Right forelimb (tissue), 1 donor: ENCODE measurements at places on chromosomes 7 and 10.

- DNase-seq = no peak
Observed at GRCh38 chr10:93652857-93653256, 40.5 kb downstream of the PDE6C start.

DNA sequence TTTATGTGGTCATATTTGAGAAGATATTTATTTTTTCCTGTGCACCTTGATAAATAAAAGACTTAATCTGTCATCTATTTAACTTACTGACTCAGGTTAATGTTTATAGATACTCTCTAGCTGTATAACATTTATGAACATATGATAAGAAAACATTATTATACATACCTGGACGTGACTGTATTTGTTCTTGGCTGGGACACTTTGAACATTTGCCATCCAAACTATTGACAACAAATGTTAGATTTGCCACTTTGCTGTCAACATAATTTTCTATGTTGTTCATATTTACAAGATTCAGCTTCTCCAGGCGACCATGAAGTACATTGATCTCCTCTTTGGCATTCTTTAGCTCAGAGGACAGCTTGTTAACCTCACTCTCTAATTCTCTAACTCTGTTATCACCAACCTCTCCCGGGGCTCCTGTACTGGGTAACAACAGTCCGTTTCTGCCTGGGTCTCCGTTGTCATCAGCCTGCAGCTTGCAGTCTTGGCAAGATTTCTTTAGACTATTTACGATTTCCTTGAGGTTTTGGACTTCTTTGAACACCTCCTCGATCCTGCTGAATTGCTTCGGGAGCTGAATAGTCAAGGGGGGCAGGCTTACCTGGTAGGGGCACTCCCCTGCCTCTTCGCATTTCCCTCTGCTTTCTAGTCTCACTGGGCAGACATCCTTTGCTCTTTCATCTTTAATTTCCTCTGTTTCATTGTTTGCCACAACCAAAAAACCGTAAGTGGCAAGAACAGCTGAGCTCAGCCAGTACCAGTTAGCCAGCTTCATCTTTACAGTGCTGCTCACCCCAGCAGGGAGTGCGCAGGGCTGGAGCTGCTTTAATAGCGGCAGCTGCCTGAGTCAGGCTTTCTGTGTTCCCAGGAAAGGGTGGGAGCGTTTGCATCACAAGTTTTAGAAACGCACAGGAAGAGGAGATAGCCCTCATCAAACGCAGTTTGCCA is at the start of gene FGL2:
Gene FGL2 (minus strand): TSS at position 807 of the 954 bp plus-strand sequence. CDS start 26 bp downstream, at position 781.
- DNase-seq = peak; percentile 59

GRCh38 chr7:1175967-1176851 is 16.2 kb upstream of the ZFAND2A start:
- DNase-seq = peak; percentile 88

- DNase-seq = no peak
Observed at GRCh38 chr7:85423209-85423895, 236.5 kb upstream of the SEMA3D start.

- DNase-seq = no peak
Observed at GRCh38 chr7:1661461-1661860, 8.6 kb upstream of the ELFN1 start.

DNA sequence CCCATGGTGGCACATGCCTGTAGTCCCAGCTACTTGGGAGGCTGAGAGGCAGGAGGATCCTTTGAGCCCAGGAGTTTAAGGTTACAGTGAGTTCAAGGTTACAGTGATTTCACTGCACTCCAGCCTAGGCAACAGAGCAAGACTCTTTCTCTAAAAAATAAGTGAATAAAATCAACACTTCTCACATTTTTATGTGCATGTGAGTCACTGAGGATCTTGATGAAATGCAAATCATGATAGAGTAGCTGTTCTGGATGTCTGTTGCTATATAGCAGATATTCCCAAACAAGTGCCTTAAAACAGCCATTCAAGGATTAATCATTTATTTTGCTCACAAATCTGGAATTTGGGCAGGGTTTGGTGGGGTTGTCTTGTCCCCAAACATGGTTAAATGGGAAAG is 62.3 kb upstream of the ARHGAP12 start:
- DNase-seq = no peak

DNA sequence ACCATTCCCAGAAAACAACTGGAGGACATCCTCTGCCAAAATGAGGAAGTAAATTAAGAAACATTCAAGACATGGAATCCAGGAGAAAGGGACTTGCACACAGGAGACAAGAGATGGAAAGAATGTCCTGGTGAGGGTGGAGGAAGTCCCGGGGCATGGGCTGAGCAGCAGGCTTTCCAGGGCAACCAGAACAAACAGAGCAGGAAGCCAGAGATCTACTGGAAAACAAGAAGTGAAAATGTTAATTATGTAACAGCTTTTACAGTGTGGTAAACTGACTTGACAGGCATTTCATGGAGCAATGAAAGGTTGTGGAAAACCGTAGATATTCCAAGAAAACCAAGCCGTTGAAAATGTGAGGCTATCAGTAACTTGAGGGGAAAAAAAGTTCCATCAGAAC is 55.2 kb upstream of the ZNF746 start:
- DNase-seq = no peak

- DNase-seq = no peak
Observed at GRCh38 chr7:101420436-101420835, 57.8 kb downstream of the COL26A1 start.

DNA sequence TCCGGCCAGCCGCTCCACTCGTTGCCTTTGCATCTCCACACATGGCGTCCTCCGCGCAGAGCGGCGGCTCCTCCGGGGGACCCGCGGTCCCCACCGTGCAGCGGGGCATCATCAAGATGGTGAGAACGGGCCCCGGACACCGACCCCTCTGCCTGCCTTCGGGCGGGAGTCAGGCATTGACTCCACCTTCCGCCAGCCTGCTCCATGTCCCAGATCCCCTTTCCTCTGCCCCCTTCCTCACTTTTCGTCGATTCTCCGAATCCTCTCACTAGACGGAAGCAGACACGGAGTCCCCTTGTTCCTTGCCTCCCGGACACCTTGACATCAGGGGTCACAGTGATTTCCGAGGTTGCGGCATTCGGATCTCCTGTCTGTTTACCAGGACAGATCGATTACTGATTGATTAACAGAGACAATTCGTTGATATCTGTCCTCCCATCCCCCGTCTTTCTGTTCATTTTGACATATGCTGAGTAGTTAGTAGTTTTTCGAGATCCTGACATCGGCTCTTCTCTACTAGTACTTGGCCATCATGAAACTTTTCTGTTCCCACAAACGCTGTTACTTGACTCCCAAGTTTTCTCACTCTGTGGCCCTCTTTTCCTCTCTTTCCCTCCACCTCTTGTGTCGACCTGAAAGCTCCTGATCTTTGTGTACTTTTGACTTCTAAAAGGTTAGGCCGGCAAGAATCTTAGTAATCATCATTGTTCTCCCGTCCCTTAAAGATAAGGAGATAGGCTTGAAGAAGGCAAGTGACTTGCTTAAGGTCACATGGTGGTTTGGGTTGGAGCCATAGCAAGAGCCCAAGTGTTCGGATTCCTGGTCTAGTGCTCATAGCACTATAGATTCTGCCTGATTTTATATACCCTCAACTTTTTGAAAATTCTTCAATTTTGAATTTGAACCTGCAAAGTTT is 597 bp downstream of the SND1 start:
- DNase-seq = no peak

- no peak for DNase-seq
Observed at GRCh38 chr10:29877793-29878491, 181.4 kb downstream of the JCAD start.

GRCh38 chr7:10934292-10934691 is 39.4 kb upstream of the PHF14 start:
- no peak for DNase-seq

DNA sequence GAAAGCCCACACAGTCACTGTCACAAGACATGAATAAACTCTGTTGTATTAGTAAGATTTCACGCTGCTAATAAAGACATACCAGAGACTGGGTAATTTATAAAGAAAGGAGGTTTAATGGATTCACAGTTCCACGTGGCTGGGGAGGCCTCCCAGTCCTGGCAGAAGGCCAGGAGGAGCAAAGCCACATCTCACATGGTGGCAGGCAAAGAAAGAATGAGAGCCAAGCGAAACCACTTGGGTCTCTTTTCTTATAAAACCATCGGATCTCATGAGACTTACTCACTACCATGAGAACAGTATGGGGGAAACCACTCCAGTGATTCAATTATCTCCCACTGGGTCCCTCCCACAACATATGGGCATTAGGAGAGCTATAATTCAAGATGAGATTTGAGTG is 110.2 kb downstream of the ST8SIA6 start:
- no peak for DNase-seq

DNA sequence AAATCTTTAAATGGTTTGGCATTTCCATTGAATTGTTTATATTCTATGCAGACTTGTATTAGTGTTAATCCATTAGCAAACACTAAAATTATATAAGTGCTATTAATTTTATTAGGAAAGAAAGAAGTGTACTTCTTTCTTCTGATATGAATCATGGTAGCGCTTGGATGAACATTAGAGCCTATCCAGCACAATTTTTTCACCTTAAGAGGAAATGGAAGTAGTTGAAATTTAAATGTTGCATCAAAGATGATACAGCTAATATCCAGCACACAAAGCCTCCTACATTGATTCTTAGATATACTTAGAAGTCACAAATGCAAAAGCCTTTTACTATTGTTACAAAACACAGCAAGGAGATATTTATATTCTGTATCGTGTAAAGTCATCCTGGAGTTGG is 174.5 kb downstream of the AHR start:
- no peak for DNase-seq

DNA sequence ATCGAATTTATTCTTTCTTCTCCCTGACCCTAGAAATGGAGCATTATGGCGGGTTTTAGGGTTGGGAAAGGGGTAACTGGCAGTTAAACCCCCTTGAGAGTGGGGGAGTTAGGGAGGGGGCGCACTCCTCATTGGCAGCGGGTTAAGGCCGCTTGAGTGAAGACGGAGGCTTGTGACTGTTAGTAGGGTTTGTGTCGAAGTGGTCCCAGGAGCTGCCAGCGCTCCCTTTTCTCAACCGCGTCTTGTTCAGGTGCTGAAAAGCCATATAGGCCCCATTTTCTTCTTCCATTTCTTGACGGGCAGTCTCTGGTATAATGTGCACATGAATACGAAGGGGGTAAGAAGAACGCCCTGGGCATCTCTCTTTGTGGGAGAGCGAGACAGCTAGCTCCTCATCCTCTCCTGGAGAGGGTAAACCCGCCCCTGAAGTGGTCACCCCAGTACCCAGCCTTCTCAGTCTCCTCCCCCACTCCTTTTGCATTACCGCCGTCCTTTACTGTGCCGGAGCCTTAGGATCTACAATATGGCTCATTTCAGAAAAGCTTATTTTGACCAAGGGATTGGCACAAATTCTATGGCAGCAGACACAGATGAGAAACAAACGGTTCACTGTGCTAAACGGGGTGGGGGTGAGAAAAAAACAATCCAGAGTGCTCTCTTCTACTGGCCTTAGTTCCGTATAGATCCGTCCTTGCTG is 836 bp downstream of the KMT2E start:
- peak; percentile 71 for DNase-seq

DNA sequence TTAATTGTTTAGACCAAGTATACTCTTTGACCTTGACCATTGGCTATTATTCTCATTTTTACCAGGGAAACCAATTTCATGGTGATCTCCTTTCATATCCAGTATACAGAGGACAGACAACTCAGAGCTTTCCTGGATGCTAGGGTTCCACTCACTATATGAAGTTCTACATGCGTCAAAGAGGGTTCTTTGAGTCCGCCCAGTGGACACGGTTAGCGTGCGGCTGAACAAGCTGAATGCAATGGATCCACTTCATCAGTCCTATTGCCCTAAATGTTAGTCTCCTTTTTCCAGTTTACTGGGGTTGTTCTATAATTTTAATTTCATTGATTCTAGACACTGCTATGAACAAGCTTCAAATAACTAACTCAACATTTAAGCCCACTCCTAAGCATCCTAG is 162.4 kb upstream of the PCLO start:
- no peak for DNase-seq

DNA sequence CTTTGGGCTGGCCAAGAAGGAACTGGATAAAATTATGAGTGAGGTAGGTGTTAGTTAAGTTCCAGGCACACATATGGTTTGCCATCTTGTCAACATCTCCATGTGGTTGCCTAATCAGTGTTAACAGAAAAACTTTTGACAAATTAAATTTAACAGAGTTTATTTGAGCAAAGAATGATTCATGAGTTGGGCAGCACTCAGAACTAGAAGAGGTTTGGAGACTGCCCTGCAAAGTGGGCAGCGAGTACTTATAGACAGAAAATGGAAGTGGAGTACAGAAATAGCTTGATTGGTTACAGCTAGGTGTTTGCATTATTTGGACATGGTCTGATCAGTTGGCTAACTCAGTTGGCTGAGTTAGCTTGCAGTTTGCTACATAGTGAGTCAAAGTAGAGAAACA is 37.5 kb upstream of the AGK start:
- no peak for DNase-seq

DNA sequence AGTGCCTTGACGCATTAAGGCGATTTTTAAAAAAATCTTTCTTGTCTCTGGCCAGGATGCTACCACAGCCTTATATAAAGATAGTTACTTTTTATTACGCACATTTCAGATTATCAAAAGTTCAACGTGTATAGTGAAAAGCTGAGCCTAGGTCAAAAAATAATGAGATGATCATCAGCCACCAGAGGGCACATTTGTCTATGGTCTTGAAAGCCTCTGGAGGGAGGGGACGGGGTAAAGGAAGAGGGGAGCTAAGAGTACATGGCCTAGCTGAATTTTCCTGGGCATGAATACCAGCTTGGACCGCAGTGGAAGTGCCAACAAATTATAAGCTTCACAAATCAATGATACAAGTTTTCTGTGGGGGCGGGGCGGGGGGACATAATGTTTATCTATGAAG is 285.9 kb upstream of the SMIM30 start:
- no peak for DNase-seq

DNA sequence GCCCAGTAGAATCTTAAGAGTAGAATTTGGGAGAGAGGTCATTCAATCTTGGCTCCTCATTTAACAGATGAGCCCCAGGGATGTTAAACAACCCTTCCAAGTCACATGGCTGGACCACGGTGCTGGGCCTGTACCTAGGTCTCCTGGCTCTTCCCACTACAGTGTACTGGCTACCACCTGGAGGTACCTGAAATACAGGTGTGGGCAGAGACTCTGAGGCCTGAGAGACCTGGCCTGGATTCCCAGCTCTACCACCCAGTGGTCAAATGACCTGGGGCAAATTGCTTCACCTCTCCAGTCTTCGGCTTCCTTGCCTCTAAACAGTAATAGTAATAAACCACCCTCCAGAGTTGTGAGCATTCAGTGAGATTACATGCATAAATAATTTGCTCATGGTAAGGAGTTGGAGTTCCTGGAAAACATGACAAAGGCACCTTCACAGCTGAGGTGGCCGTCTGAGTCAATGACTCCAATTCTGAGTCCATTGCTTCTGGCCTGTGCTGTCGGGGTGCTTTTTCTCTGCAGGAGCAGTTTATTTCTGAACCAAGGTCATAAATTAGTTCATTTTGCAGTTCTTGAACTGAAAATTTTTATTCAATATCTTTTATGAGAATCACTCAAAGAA is 2.7 kb downstream of the GOT1 start:
- DNase-seq = no peak

DNA sequence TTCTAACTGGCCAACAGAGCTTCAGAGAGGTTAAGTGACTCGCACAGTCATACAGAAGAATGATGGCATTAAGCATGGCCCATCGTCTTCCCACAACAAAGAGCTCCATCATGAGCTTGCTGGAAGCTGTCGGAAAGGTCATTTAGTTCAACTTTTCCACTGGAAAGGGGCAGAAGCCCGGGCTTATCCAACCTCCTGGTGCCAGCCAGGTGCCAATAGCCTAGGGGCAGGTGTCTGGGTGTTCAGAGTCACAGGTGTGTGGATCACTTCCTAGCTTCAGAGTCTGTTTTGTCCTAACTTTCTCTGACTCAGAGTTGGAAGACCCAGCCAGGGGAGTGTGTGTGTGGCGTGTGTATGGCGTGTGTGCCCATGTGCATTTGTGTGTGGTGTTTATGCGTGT is 1.3 kb upstream of the TRPV6 start:
- peak; percentile 32 for DNase-seq

- peak; percentile 12 for DNase-seq
Observed at GRCh38 chr10:86287110-86287793, 79.3 kb downstream of the GRID1 start.
